Glutamatergic neuron (in vitro differentiated cells): ENCODE measurements at places on chromosomes 13 and 19.

- H3K4me1 ChIP-seq = peaks cover 15% of the 10 kb centered on the region
- H3K4me3 ChIP-seq = no peak overlapping the region
- DNase-seq = no peak
- H3K36me3 ChIP-seq = no peaks in the 10 kb centered on the region
- no peaks in the 10 kb centered on the region for H3K27me3 ChIP-seq
- no peak overlapping the region for H3K27ac ChIP-seq
Observed at GRCh38 chr13:47853236-47853635, 147.8 kb downstream of the SUCLA2 start.

- DNase-seq = no peak
- no peak overlapping the region for H3K27ac ChIP-seq
- H3K4me3 ChIP-seq = no peak overlapping the region
- H3K27me3 ChIP-seq = peaks cover 4% of the 10 kb centered on the region
Observed at GRCh38 chr13:50277127-50277526, 261.9 kb downstream of the KCNRG start.

DNA sequence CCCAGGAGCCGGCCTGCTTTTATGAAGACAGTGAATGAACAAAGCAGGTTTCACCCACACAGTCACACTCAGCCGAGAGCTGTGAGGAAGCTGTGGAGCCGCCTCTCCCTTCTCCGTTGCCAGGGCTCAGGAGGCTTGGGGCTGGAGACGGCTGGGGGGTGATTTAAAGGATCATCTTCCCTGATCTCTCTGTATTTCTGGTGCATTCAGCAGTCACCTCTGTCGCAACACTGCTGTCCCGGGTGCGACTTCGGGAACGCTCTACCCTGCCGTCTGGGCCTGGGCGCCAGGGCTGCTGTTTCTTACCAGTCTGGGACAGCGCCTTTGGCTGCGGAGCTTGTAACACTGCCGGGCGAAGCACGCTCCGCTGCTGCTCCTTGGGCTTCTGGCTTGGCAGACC lies 18.1 kb downstream of the CAPS start:
- no peak for DNase-seq
- no peak overlapping the region for H3K27ac ChIP-seq
- no peak overlapping the region for H3K4me3 ChIP-seq

- H3K4me1 ChIP-seq = no peaks in the 10 kb centered on the region
- H3K36me3 ChIP-seq = no peaks in the 10 kb centered on the region
- H3K4me3 ChIP-seq = no peak overlapping the region
- no peak for DNase-seq
- H3K27ac ChIP-seq = no peak overlapping the region
Observed at GRCh38 chr13:33827139-33827538, 9.2 kb downstream of the RFC3 start.

- H3K4me1 ChIP-seq = no peaks in the 10 kb centered on the region
- H3K27me3 ChIP-seq = no peaks in the 10 kb centered on the region
- H3K27ac ChIP-seq = no peak overlapping the region
- H3K36me3 ChIP-seq = peaks cover 5% of the 10 kb centered on the region
- DNase-seq = no peak
- no peak overlapping the region for H3K4me3 ChIP-seq
Observed at GRCh38 chr13:35086667-35087066, 144.6 kb downstream of the NBEA start.

DNA sequence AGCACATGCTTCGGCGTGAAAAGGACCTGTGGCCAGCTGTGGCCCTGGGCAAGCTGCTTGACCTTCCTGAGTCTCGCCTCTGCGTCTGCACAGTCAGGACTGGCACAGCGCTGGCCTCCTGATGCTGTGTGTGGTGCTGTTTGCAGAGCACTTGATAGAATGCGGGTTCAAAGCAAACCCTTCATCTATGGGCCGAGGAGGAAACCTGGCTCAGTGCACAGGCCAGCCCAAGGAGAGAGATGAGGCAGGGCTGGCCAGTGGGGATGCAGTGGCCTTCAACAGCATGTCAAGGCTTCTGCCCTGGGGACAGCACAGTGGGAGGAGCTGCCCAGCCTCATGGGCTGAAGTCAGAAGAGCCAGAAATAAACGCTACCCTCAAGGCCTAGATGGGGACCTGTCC lies 21.3 kb upstream of the VSTM2B start:
- H3K4me1 ChIP-seq = peaks cover 3% of the 10 kb centered on the region
- peaks cover 18% of the 10 kb centered on the region for H3K36me3 ChIP-seq
